AG10803 (cell line): ENCODE measurements at places on chromosomes 2 and 18.

DNA sequence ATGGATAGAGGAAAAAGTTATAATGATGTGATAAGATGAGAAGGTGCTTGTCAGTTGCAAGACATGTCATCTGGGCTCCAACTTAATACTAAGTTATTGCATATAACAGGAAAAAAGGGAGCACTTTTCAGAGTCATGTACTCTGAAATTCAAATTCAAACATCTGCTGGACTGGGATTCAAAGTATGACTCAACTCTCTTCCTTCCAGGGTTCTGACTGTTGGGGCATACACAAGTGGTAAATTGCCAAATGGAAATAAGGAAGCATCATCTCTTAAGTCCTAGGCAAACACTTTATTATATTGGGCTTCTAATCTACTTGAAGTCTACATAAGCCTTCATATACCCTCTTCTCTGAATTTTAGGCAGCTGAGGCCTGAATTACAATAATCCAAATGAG lies 44.9 kb downstream of the ZBTB14 start:
- DNase-seq = peak; percentile 15

- peak; percentile 16 for DNase-seq
Measured at GRCh38 chr2:148058641-148059040, 37.8 kb downstream of the MBD5 start.

GRCh38 chr2:174023591-174024523 lies 58.7 kb upstream of the SP3 start:
- DNase-seq = peak; percentile 95

DNA sequence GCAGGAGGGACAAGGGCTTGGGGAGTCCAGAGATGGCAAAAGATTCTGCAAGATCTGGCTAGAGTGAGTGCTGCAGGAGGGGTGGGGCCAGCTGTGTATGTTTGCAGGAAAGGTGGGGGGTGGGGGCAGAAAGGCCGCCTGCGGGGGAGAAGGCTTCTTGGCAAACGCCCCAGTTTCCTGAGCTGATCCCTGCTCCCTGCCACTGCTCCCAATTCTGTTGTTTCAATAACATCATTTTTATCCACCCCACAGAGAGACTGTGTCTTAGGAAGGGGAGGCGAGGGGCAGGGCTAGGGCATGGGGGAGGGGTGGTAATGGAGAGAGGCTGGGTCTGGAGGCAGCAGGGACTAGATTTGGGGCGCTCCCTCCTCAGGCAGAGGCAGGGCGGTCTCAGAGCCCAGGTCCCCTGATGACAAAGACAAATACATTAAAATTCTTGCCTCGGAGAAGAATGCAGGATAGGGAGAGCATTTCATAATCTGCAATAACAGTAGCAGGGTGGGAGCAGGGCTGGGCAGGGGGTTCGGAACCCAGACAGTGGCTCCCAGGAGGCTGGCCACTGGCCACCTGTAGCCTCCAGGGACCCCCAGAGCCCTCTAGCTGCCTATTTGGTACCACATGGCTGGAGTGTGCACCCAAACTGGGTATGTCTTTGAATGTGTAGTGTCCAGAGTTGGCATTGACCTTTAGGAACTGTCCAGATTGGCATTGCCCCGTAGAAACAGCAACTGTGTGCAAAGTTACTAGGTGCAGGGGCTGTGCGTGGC lies 2.1 kb upstream of the WNT6 start:
- DNase-seq = no peak

DNA sequence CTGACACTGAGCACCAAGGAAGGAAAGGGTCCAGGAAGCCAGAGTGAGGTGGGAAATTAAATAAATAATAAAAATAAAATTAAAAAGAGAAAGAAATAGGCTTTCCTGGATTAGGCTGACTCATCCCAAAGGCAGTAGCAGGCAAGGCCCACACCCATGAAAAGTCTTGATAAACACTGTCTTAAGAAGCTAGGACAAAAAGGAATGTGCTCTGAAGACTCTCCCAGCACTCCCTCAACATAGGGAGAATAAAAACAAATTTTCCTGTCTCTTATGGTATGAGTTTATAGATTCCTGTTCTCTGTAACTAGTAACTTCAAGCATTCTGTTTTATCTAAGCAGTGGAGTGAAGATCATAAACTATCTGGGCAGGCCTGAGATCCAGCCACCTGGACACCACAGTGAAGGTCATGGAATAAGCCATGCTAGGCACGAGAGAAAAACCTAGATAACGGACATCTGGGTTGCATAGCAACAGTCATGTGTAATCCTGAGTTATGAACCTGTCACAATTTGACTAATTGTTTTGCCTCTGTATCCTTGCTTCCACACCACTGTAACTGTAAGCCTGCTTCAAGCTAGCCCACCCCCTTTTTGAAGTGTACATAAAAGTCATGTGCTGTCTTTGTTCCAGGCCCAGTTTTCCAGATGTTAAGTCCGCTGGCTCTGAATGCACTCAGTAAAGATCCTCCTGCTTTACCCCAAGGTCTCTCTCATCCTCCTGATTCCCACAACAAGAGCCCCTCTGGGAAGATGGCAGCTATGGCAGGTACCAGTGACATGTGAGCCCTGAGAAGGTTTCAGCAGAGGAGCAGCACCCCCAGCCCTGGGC lies 107.8 kb downstream of the NDUFA10 start:
- no peak for DNase-seq
